Type B pancreatic cell (in vitro differentiated cells): ENCODE measurements at places on chromosomes 12 and 14.

- DNase-seq = no peak
Measured at GRCh38 chr12:22064968-22065367, 18.9 kb downstream of the CMAS start.

GRCh38 chr14:73696466-73697400, 17.5 kb downstream of the PNMA1 start:
- no peak for DNase-seq

GRCh38 chr12:16359512-16360491, 12.4 kb downstream of the MGST1 start:
- DNase-seq = no peak

DNA sequence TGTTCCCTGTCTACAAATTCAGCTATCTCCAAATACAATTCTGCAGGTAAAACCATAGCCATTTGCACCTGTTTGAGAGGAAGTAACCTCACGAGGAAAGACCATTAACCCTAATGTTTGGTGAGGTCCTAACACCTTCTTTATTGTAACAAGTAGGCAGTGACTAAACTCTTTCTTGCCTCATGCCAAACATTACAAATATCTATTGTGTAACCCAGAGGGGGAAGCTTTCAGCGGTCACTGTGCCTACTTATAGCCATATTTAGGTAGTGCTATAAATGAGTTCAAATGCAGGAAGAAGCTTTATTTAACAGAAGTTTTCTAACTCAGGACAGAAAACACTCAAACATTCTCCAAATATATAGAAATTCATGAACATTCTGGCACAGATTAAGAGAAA, 252.7 kb downstream of the LRFN5 start:
- no peak for DNase-seq

GRCh38 chr12:4140581-4141301, 132.8 kb upstream of the CCND2 start:
- no peak for DNase-seq

DNA sequence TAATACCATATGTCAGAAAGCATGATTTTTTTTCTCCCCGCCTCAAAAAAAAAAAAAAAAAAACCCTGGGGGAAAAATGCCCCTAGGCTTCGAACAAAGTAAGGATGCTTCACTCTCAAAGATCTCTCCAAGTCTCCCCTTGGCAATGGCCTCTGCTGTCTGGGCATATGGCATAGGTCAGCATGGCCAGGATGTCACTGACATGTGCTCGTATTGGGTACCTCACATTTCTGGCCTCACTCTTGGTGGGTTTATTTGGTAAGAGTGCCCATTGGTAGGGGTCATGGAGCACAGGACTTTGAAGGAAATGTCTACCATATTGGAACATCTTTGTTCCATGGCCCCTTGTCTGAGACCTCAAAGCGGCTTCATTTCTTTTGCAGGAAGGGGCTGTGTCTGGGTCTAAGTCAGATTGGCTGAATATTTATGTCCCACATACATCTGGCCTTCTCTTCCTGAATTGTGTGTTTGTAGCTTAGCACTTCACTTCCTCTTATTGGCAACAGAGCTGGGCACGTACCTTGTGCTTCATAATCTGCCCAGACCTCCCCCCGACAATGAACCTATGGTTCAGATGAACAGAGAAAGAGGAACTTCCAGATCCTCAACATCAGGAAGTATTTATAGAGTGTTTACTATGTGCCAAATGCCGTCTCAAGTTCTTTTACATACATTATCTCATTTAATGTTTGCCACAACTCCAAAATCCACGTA, 36.3 kb upstream of the OAS1 start:
- no peak for DNase-seq

DNA sequence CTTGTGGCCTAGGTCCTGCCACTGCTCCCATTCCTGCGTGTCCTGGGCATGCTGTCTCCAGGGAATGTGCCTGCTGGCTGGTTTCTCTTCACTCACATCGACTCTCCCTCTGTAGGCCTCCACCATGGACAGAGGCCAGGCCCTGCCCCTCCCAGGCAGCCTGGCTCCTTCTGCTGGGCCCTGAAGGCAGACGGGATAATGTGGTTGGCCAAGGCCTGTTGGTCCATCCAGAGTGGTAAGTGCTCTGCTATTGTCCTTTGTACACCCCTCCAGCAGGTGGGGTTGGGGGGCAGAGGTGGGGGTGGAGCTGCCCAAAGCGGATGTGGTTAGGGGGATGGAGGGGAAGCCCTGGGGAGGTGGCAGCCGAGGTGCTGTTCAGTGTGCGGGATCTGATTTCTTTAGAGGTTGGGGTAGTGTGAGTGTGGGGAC, 9.5 kb upstream of the NR4A1 start:
- DNase-seq = no peak

DNA sequence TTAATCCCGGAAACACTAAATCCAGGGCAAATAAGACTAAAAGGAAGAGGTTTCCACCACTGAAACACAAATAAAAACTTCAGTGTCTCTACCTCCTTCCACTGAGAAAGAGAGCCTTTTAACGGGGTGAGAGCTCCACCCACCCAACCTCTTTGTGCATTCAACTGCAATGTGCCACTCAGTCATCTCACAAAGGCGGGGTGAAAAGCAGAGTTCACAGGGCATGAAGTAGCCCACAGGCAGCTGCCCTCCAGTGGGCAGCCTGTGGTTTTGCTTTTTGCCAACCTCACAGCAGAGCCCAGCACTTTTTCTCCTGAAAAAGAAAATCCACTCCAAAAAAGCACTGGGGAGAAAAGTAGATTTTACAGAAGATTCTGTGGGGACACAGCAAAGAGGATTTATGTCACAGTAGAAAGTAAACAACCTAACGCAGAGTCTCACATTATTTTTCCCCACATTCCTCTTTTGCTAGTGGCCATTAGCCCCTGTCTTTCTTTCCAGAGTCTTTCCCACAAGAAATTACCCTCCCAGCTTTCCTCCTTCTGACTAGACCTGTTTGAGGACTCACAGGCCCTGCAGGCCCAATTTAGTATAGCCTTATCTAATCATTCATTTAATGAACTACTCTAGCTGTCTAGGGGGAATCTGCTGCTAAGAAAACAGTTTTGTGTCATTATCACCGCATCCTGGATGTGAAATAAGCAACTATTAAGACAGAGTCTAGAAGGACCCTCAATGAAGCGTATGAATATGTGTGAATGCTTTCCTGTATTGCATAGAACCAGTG, 753.8 kb upstream of the FOXG1 start:
- no peak for DNase-seq

- DNase-seq = no peak
Measured at GRCh38 chr14:102154821-102155549, 15.3 kb downstream of the WDR20 start.

GRCh38 chr12:6158749-6159148, 34.3 kb upstream of the VWF start:
- no peak for DNase-seq

GRCh38 chr12:109125791-109126190, 9.4 kb downstream of the ACACB start:
- no peak for DNase-seq

DNA sequence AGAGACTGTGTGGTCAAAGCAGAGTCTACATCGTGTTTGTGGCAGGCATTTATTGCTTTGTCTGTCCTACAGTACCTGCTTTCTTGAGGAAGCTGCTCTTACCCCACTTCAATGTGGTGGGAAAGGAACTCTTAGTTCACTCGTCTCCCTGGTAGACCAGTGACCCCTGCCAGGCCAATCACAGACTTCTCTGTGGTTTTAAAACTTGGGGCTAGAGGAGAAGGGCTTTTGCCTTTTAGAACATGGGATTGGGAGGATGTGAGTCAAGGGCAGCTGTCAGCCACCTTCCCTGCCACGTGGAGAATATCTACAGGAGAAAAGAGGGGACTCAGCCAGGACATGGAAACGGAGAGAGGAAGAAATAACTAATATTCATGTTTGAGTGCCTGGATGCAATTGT, 36.8 kb upstream of the TMED10 start:
- no peak for DNase-seq

- DNase-seq = no peak
Measured at GRCh38 chr12:6052940-6053329, 71.5 kb downstream of the VWF start.

- no peak for DNase-seq
Measured at GRCh38 chr12:5022465-5023061, 21.1 kb upstream of the KCNA5 start.

DNA sequence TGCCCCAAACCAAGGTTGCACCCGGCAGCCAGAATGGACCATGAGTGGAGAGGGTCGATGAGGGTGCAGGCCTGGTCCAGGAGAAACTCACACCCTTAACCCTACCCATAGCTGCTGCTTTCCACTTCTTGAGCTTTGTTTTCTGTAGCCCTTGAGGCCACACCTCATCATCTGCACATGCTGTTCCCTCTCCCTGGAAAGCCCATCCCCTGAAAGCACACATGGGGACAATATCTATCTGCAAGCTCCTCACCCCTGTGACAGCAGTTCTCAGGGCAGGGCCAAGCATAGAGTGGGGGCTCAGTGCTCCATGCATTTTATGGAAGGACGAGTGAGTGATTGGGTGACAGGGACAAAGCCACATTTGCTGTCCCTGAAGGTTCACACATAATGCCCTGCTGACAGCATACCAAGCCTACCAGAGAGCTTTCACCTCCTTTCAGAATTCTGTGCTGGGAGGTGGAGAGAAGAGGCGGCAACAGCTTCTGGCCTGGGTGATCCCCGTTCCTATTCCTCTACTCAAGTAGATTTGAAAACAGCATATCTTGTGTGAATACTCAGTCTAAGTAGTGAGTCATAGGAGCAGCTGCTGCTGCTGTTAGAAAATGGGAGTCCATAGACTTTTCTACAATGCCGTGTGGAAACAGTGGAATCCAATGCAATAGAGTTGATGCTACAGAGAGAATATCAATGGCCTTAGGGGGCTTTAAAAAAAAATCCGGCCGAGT, 44.6 kb downstream of the SRGAP1 start:
- DNase-seq = no peak

- DNase-seq = no peak
Measured at GRCh38 chr14:71250791-71251190, 343.5 kb downstream of the PCNX1 start.

- DNase-seq = no peak
Measured at GRCh38 chr12:79452906-79453305, 237.9 kb downstream of the PAWR start.

DNA sequence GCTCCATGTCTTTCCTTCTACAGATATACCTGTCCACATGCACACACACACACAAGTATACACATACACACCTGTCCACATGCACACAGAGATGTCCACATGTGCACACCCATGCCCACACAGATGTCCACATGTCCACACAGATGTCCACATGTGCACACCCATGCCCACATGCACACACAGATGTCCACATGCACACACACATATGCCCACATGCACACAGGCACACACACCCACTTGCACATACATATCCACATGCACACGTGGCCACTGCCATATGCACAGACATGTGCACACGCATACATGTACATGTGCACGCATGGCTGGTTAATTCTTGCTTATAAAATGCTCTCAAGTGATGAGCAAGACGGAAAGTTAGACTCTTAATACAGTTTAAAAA, 32.2 kb downstream of the ELK3 start:
- no peak for DNase-seq

DNA sequence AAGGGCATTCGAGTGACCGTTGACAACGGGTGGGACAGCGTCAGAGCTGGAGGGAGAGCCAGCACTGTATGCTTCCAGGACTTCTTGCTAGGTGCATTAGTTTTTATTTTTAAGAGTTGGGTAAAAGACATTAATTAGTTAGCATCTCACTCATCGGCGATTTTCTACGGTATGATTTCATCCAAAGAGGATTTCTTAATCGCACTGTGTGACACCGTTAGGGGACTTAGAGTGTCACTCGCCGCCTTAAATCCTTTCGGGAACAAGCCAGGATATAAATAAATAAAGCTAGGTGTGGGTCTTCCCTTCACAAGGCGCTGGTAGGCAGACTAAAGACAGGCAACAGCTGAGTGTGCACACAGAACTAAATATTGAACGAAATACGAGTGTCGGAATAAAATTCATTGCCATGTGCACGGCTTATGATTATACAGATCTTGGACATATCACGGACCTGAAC, 869 bp upstream of the NOVA1 start:
- no peak for DNase-seq

GRCh38 chr12:30805959-30806358, 51.2 kb upstream of the CAPRIN2 start:
- DNase-seq = no peak

GRCh38 chr12:47882781-47883546, 21.8 kb downstream of the VDR start:
- DNase-seq = no peak

DNA sequence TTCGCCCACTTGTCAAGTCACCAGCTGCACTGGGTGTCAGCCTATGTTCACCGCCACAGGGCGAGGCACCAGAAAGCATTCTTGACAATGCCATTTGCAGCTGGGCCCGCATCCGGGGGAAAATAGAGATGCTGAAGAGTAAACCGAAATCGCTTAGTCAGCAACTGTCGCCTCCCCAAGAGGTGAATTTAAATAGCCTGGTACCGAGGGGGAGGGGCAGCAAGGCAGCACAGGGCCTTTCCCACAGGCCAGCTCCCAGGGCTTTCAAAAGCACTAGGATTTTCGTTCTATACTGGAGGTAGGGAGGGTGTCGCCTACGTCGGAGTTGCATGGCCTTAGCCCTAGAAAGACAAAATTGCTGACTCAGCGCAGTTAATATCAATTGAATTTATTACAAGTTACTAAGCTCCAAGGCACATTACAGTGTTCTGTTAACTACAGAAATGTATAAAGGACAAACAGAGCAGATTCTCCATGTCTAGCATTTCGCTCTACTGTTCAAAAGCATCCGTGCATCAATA, 4.3 kb downstream of the IRF2BPL start:
- no peak for DNase-seq

DNA sequence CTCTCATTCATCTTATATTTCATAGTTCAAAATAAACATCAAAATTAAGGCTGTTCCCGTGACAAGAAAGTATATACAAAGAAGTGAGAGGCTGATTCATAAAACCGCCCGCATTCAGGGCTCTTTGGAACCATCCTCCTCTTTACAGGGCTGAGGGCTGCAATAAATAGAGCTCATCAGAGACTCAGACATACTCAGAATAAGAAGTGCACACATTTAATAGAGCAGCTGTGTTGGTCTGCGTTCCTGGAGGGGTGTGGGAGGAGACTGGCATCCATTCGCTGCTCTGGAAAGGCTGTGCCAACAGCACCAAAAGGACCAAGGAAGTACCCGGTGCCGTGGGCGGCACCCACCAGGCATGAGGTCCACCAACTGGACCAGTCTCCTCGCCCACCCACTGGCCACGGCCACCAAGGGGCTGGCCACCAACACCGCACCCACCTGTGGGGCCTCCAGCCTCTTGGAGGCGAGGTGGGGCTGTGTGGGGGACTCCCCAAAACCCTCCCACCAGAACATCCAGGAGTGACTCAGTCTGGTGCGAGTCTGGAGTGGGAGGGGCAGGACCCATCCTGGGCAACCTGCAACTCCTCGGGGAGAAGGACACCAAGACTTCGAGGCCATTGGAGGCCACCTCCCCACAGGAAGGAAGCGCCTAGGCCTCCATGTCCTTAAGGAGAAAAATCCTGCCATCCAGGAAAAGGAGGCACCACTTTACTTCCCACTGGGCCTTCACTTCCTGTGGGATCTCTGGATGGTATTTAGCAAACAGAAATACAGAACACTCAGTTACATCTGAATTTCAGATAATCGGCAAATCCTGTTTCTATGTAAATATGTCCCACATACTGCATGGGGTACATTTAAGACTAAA, 32.7 kb downstream of the VCPKMT start:
- no peak for DNase-seq

- no peak for DNase-seq
Measured at GRCh38 chr12:117011988-117012805, 87.0 kb downstream of the TESC start.

GRCh38 chr12:91920276-91920675, 225.4 kb downstream of the BTG1 start:
- no peak for DNase-seq
